ENCODE measurements at places on chromosomes 7 and 10.

- DNase-seq = no peak
Measured at GRCh38 chr7:104772405-104773345, 241.3 kb upstream of the KMT2E start.

DNA sequence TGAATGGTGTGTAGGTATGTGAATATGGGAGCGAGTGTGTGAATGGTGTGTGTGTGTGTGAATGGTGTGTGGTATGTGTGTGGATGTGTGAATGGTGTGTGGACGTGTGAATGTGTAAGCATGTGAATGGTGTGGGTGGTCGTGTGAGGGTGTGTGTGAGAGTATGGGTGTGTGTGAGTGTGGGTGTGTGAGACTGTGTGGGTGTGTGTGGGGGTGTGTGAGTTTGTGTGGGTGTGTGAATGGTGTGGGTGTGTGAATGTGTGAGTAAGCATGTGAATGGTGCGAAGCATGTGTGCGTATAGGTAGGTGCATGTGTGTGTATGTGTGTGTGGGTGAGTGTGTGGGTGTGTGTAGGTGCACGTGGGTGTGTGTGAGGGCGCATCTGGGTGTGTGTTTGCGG, 160.7 kb upstream of the COBL start:
- DNase-seq = no peak

GRCh38 chr7:81459485-81459884, 310.4 kb downstream of the HGF start:
- no peak for DNase-seq

DNA sequence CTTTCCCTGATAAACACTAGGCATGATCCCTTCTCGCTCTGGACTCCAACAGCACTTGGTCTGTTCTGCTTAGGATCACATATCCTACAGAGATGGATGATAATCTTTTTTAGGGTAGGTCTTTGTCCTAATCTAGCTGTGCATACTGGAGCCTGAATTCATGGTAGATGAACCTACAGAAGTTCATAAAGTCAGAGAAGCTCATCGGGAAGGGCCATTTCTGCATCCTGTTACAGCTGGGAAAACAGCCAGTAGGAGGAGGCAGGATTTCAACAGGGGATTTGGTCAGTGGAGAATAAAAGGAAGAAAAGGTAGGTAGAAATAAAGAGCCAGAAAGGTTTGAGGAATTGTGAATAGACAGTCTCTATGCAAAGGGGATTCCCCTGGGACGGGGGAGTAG, 101.4 kb downstream of the ANK3 start:
- DNase-seq = no peak

- no peak for DNase-seq
Measured at GRCh38 chr10:49404321-49404878, 8.5 kb upstream of the DRGX start.

GRCh38 chr7:15703732-15704131, 17.2 kb upstream of the MEOX2 start:
- DNase-seq = no peak

- DNase-seq = peak; percentile 12
Measured at GRCh38 chr10:86757113-86757972, 924 bp downstream of the BMPR1A start.

- no peak for DNase-seq
Measured at GRCh38 chr10:60480865-60481563, 91.3 kb upstream of the ANK3 start.

DNA sequence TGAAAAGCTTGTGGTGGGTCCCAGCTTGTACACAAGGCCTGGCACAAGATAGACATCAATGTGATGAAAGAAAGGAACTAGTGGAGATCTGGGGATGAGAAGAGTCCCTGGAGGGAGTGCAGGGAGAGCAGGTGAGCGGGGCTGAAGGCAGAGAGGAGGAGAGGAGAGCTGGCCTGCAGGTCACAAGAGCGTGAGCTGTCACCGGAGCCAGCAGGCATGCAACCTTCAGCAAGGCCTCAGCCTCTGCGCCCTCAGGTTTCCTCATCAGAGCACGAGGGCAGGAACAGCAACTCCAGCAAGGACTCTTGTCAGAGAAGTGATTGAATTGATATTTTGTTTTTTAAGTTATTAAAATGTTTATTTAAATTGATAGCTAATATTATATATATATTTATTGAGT, 188.6 kb downstream of the CXCL12 start:
- DNase-seq = no peak

- no peak for DNase-seq
Measured at GRCh38 chr10:44673245-44673983, 237.7 kb upstream of the TMEM72 start.

DNA sequence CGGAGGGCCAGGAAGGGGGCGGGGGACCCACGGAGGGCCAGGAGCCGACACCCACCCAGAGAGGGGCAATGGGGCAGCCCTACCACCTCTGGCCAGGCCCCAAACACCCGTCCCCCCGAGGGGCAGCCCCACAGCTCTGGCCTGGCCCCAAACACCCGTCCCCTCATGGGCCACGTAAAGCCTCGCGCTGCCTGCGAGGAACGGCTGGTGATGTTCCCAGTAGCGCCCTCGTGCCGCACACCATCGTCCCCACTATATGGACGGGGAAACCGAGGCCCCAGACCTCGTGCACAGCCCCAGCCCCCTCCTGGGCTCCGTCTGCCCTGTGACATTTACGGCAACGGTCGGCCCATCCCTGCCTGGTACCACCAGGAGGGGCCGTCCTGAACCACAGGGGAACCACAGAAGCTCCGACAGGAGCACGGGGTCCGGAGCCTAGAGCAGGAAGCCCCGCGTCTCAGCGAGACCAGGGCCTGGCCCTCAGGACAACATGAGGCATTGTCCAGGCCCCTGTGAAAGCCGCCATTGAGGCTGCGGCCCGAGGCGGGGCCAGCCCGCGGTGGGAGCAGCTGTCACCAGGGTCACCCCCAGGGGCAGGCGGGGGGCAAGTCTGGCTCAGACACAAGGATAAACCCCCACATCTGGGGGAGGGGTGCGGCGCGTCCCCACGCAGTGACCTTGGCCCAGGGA, 35.6 kb downstream of the GET4 start:
- DNase-seq = no peak

DNA sequence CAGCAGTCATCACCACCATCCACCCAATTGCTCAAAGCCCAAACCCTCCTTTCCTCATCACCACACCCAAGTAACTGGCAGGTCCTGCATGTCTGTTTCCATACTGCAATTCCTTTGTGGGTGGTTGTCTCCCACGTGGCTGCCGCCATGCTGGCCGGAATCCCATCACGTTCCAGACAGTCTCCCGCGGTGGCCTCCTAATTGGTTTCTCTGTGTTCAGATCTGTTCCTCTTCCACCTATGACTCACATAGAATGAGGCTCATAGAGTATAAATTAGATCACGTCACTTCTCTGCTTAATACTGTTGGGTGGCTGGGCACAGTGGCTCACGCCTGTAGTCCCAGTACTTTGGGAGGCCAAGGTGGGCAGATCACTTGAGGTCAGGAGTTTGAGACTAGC, 813.0 kb downstream of the TYW1 start:
- DNase-seq = no peak

DNA sequence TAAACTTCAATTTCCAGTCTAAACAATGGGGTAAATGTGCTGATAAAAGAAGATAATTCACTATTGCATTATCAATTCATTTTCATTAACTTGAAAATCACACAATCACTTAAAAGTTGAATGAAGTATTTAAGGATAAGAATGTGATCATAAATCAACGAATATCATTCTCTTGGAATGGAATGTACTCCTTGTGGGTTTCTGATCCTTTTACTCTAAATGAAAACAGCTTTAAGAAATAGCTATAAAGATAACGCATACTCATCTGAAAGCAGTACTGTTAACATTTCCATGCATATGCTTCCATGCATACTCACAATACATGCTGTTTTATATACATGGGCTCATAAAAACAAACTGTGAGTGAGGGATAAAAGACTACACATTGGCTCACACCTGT, 108.8 kb downstream of the ATE1 start:
- DNase-seq = no peak

GRCh38 chr7:1329966-1330800, 97.5 kb downstream of the UNCX start:
- DNase-seq = no peak

GRCh38 chr10:43203448-43204041, 63.3 kb downstream of the RASGEF1A start:
- DNase-seq = no peak

- DNase-seq = no peak
Measured at GRCh38 chr10:122419016-122419415, 35.4 kb upstream of the ARMS2 start.

- no peak for DNase-seq
Measured at GRCh38 chr10:47058032-47058702, 146.9 kb downstream of the PTPN20 start.

GRCh38 chr10:120553911-120554310, 96.9 kb downstream of the PLPP4 start:
- DNase-seq = no peak

DNA sequence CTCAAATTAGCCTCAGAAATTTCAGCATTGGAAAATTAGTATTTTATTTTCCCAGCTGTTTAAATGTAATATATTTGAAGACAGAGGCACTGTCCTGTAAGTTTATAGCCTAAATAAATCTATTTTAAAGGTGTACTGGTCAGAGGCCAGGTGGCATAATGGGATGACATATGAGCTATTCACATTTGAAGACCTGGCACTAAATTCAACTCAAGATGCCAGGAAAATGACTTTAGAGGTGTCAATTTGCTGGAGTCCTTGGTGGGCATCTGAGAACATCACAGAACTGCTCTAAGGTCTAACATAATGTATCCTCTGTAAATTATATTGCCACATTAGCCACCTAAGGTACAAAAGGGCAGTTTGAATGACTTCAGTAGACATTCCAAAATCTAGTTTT, 348.9 kb upstream of the BMPER start:
- no peak for DNase-seq

DNA sequence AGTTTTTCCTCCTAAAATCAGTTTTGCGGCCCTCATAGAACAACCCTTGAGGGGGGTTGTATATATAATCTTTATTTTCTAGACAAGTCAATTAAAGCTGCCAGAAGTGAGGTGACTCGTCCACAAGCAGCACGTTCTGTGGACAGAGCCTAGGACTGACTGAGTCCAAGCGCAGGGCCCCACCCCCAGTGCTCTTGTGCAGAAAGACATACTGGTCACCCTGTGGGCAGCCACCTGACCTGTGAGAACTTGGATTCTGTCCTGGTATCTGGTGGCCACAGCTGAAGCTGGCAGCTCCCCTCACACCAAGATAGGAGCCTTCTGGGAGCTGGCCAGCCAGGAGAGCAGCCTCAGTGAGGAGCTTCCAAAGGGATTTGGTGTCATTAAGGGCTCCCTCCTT, 89.3 kb downstream of the GRK5 start:
- DNase-seq = no peak

DNA sequence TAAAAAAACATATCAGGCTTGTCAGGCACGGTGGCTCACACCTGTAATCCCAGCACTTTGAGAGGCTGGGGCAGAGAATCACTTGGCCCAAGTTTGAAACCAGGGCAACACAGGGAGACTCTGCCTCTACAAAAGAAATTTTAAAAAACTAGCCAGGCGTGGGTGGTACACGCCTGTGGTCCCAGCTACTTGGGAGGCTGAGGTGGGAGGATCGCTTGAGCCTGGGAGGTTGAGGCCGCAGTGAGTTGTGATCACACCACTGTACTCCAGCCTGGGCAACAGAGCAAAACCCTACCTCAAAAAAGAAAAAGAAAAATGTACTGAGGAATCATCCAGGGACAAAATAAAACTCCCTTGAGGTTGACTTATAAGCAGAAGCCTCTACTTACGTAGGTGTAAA, 149.9 kb upstream of the KLF14 start:
- DNase-seq = no peak

GRCh38 chr10:76977901-76978300, 659.7 kb downstream of the KCNMA1 start:
- DNase-seq = no peak
